ENCODE measurements at places on chromosomes 3 and 15.
A peak's percentile ranks its signal among the peaks of the same experiment; 100 is the strongest.

- DNase-seq = no peak
Observed at GRCh38 chr3:124639406-124640237, 90.6 kb upstream of the UMPS start.

- no peak for DNase-seq
Observed at GRCh38 chr15:96020797-96021196, 309.7 kb upstream of the NR2F2 start.

DNA sequence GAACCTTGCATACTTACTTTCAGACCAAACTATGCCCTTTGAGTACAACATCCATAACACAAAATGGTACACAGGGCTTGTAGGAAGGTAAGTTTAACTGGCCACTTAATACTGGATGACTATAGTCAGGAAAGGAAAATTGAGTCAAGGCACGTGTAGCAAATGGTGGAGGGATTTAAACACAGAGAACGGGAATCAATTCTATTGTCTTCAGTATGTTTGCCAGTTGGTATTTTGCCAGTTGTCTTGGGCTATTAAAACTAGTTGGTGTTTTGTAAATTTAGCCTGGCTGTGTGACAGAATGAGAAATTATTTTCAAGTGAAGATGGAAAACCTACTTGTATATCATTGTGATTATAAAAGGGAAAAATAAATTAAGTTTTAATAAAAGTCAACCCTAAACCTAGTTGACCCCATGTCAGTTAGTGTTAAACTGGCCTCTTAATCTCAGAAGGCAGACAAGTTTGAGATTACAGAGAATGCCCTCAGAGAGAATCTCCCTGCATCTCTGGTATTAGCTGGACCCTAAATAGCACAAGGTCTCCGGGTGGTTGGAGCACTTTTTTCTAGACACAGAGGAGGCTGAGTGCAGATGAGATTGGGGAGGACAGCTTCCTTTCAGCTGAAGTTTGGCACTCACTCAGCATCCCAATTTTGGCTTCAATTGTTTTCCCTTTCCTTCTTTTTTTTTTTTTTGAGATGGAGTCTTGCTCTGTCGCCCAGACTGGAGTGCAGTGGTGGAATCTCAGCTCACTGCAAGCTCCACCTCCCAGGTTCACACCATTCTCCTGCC, 91.2 kb downstream of the MB21D2 start:
- DNase-seq = no peak

GRCh38 chr15:52028431-52029093, 9.5 kb downstream of the MAPK6 start:
- DNase-seq = no peak

- DNase-seq = no peak
Observed at GRCh38 chr3:128931046-128931445, 51.6 kb downstream of the ACAD9 start.

- DNase-seq = no peak
Observed at GRCh38 chr15:80804970-80805495, 25.9 kb downstream of the CEMIP start.

DNA sequence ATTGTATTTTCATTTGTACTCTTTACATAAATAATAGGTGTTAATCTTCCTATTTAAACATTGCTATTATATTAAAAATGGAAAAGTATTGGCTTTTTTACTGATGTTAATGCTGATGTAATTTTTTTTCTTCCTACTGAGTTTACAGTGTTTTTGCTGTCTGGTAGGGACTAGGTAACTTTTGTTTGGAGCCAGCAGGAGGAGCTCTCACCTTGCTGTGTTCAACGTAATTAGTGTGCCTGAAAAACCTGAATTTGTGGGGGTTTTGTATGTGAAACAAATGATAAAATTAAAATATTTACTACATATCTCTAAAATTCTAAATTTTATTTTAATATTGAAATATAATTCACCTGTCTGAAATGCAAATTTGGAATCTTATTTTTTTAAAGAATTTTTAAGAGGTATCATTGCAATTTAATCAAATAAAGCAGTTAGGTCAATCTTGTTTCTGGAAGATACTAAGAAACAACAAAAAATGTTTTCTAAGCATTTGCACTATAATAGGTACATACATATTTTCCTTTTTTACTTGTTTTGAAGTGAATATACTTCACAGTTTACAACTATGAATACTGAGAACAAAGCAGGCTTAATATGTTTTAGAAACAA, 48.8 kb downstream of the EPHA6 start:
- DNase-seq = no peak

DNA sequence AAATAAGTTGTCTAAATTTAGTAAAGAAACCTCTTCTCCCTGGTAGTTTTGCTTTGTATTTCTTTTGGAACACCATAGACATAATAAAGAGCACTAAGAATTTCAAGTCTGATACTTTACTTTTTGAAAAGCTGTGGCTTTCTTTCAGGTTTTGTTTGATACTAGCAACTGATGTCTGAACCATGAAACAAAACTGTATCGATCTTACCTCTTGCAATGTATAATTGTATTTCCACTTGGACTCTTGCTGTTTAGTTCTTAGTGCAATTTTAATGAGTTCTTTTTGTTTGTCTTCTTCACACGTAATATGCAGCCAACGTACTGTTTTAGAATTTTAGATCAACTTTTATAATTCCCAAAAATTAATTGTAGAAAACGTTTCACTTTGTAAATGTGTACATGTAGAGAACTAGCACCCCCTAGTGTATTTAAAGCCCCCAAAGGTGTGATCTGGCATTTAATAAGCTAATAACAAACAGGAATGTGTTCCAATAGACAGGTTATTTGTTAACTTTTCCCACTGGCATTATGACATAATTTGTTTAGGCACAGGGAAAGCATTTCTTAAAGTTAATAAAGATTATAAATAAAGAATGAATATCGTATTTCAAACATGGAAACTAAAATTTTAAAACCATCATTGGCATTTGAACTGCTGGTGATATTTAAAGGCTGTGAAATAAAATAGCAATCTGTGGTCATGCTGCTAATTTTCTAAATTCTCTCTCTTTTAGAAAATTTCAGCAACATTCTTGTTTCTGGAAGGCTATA, 289.1 kb upstream of the DNAJC19 start:
- DNase-seq = no peak

- no peak for DNase-seq
Observed at GRCh38 chr15:70382009-70382749, 284.5 kb upstream of the TLE3 start.

DNA sequence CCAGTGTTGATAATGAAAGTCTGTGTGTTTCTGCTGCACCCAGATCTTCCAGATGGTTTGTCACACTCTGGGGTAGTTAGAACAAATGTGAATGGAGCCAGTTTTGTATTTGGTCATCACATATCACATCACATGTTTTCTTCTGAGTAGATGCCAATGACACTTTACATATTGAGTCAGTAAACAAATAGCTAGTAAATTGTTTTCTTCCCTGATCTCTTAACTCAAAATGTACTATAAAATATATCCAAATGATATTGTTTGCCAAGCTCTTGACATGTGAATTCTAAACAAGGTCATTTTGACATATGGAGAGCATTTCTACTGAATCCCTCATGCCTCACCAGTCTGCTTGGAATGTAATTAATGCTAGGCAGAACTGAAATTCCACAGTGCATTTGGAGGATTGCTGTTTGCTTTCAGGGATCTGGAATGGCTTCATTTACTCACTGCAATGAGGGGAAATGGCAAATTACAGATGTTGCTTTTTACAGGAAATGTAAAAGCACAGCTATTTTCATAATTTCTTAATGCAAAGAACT, 45.0 kb downstream of the PDHB start:
- DNase-seq = no peak

- no peak for DNase-seq
Observed at GRCh38 chr3:10444511-10444910, 60.9 kb downstream of the ATP2B2 start.

DNA sequence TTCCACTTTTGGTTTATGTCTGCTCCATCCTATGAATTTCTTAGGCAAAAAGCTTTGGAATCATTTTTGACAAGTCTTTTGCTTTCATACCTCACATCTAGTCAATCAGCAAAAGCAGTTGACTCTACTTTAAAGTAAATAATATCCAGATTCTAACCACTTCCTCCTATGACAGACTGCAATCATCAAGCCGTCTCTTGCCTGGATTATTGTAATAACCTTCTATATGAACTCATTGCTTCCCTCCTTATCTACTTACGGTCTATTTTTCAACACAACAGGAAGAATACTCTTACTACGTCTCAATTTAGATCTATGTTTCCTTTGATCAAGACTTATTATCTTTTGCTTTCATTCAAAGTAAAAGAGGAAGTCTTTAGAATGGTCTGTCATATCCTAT, 20.7 kb downstream of the CLDN1 start:
- no peak for DNase-seq

GRCh38 chr15:69058830-69059556, 44.5 kb downstream of the NOX5 start:
- DNase-seq = peak; percentile 93

DNA sequence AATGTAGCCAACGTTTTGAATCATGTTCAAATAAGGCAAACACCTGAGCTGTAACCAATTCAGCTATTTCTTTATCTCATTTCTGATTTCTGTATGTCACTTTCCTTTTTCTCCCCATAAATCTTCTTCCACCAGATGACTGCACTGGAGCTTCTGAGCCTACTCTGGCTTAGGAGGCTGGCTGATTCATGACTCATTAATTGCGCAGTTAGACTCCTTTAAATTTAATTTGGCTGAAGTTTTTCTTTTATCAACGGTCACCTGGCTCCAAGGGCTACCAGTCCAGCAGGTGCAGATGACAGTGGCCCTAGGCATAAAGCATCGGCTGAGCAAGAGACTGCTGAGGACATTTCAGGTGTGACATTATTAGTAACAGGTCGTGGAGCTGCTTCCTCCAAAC, 39.6 kb upstream of the ITGA11 start:
- DNase-seq = no peak

DNA sequence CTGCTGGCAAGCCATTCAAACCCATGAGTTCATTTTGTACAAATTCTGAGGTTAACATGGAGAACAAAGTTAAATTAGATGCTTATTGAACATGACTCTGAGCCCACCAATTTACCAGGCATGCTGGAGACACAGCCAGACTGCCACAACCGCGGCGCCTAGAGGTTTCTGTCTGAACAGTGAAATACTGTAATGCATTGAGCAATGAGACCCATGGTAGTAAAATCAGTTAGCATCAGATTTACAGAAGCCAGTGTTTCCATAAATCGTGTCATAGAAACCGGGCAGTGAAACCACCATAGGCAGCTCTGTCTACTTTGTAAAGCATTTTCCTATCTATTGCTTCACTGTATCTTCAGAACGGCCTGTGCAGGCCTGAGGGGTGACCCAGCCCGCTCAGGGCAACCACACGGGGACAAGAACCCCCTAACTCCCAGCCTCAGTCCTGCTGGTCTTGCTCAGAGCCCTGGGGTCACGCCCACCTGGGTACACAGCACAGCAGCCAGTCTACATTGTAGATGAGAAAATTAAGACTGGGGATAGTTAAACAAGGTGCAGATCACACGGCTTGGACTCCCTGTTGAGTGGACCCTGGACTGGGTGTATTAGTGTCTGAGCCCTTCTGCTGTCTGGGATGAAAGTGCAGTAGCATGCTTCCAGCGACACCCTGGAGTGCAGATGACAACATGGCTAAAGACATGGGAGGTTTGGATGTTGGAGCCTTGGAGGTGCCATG, 44.2 kb downstream of the MGLL start:
- DNase-seq = no peak

DNA sequence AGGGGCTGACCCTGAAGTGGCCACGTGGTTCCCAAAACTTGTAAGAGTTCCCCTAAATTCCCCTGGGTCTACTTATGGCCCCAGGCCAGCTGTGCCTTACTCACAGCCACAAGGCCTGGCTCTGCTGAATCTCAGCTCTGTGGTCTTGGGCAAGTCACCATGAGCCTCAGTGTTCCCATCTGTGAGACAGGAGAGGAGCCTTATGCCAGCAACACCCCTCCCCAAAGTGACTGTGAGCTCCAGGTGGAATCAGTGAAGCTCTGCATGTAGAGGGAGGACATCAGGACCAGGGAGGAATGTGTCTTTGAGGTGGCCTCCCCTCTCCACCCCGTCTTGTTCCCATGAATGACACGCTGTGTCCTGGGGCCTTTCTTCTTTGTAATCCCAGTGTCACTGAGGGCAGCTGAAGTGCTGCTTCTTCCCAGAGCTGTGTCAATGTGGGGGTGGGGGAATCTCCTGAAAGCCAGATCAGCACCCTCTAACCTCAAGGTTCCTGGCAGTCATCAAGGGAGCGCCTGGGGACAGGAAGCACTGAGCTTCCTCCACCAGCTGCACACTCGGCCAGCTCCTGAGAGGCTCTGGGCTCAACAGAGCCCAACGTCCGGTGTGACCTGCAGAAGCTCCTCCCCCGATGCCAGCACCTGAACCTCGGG, 258.9 kb downstream of the UACA start:
- DNase-seq = no peak

DNA sequence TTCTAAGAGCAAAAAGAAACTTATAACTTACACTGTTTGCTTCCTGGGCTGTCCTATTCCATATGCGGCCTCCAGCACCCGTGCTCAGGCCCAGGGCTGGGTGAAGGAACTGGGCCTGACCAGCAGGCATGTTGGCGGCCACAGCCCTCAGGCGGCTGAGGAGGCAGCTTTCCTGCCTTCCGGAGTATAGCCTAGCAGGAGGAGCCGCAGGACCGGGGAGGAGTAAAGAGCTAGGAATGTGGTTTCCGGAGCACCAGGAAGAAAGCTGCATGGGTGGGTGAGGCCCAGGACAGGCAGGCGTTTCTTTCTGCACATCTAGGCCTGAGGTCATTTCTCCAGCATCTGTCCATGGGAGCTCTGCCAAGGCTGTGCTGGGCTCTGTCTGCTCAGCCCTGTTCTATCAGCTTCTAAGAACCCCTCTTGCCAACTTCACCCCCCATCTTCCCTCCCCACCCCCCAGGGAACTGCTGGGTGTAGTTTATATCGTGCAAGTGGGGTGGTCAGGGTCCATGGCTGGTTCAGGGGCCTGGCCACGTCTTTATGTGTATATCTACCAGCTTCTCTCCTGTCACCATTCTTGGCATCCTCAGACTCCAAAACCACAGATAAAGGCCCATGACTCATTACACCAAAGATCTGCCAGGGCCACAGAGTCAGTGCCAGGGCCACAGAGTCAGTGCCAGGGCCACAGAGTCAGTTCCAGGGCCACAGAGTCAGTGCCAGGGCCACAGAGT, 7.8 kb upstream of the KIF7 start:
- peak; percentile 70 for DNase-seq
